Mesenteric fat pad (tissue), 1 donor: ENCODE measurements at places on chromosomes 5 and 9. TPM values are rescaled to one million over a fixed set of nuclear protein-coding genes. Genes with fewer than 3 reads are reported as not detected.

DNA sequence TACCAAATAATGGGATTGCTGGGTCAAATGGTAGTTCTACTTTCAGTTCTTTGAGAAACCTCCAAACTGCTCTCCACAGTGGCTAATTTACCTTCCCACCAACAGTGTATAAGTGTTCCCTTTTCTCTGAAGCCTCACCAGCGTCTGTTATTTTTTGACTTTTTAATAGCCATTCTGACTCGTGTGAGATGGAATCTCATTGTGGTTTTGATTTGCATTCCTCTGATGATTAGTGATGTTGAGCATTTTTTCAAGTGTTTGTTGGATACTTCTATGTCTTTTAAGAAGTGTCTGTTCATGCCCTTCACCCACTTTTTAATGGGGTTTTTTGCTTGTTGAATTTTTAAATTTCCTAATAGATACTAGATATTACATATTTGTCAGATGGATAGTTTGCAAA lies 28.4 kb upstream of the SUSD1 start:
- no peak for DNase-seq

DNA sequence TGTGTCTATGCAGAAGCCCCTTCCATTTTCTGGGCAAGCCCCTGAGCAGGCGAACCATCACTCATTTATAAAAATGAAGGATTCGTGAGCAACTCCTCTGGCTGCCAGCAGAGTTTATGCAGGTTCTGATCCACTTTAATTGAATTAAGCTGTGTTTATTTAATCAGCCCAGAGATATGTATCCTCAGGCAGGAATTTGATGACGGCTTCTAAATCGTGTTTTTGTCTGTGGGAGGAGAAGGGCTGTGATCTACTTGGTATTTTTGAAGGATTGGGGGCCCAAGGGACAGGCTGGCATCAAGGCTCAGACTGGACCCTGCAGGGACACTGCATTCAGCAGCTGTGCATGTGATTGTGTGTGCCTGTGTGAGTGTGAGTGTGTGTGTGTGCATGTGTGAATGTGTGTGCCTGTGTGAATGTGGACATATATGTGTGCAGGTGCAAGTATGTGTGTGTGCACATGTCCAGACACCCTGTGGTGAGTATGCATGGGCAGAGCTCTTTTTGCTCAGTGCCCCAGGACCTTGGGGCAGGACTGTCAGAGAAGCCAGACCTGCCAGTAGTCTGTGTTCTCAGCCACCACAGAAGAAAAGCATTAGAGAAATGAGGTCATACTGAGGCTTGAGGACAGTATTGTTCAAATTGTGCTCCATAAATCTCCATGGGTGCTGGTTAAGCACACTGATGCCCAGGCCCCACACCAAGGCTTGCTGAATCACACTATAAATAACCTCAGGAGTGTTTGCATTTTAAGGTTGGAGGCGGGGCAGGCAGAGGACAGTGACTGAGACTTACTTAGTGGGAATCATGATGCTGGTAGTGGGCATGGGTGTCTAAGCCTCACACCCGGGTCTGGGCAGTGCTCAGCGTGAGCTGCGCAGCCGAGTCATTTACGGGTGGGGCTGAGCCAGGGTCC lies 164.0 kb downstream of the CARTPT start:
- DNase-seq: no peak

DNA sequence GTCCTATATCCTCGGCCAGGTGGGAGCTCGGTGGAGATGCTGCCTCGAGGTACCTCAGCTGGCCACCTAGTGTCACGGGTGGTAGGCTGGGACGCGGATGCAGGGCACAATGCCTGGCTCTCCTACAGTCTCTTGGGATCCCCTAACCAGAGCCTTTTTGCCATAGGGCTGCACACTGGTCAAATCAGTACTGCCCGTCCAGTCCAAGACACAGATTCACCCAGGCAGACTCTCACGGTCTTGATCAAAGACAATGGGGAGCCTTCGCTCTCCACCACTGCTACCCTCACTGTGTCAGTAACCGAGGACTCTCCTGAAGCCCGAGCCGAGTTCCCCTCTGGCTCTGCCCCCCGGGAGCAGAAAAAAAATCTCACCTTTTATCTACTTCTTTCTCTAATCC lies 2.0 kb downstream of the PCDHGC3 start:
- DNase-seq: no peak

DNA sequence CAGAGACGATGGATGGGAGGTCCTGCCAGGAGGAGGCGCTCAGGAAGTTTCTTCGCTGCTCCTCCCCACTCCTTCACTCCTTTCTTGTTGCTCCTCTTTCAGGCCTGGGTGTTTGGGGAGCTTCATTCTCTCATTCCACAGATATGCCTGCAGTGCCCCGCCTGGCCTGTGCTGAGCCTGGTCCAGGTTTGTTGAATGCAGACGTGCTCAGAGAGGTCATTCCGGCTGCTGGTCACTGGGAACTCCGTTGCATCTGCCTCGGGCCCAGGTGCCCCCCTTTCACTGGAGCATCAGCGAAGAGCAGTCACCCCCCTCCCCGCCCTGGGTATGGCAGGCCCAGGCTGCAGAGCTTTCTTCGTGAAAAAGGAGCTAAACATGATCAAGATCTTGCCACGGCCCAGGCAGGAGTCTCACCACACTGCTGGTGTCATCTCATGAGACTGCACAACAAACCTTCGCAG lies 15.5 kb downstream of the SURF6 start:
- DNase-seq: peak; percentile 72

The GABRA1 gene
- total RNA-seq: not detected

The FGFR4 gene
- 0.42 TPM for total RNA-seq

The PJA2 gene
- total RNA-seq: 80.0 TPM

DNA sequence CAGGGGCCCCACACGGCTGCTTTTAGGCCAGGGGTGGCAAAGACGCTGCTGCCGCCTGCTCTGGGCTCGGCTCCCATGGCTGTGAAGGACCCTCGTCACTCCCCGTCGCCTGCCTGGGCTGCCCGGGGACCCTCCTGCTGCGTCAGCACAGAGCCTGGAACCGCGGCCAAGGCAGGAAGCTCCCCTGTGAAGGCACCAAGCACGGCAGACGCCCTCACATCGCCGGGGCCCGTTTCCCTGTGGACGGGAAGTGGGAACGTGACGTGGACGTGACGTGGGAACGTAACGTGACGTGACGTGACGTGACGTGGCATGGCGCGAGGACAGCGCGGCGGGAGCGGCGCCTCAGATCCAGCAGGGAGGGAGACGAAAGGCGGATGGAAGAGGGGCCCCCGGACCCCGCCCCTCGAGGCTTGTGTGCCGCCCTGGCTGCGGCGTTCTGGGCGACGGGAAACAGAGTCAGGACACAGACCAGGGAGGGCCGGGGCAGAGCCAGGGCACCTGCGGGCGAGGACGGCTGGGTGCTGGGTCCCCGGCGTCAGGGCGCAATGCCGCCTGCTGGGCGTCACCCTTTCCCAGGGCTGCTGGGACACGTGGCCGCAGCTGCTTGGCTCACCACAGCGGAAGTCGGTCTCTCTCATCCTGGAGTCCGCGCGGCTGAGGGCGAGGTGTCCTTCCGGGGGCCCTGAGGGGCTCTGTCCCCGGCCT lies 53.1 kb downstream of the MRPL36 start:
- DNase-seq: peak; percentile 89

DNA sequence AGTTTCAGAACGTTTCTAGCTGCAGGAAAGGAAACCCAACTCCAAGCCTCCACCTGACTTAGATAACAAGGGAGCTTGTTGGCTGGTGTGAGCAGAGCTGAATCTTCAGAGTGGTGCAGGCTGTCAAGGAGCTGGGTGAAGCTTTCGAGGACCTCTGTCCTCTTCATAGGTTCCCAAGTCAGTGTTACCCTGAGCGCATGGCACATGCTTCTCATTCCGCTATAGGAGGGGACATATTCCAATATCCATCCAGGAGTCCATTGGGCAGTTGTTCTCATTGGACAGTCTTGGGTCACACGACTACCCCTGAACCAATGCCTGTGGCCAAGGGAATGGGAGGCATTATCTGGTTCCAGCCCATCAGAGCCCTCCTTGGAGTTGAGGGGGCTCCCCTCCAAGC lies 50.3 kb downstream of the DUSP1 start:
- DNase-seq: no peak

The SLC6A7 gene
- total RNA-seq: not detected

The ASPN gene
- total RNA-seq: 4.0 TPM

DNA sequence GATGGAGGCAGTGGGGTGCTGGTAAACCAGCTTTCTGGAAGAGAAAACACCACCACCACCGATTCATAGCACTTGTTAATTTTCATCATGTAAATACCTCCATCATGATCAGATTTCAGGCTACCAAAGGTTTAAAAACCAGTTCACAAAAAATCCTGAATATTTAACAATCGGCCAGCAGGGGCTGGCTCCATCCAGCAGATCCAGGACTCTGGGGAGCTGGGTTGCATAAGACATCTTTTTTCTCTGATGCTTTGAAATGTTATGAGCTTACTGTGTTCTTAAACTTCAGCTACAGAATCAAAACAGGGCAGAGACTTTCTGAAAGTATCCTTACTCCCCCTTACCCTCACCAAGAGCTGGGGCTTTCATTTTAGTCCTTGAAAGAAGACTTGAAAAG lies 14.6 kb upstream of the RNF183 start:
- no peak for DNase-seq

The FBN2 gene
- total RNA-seq: 1.4 TPM

DNA sequence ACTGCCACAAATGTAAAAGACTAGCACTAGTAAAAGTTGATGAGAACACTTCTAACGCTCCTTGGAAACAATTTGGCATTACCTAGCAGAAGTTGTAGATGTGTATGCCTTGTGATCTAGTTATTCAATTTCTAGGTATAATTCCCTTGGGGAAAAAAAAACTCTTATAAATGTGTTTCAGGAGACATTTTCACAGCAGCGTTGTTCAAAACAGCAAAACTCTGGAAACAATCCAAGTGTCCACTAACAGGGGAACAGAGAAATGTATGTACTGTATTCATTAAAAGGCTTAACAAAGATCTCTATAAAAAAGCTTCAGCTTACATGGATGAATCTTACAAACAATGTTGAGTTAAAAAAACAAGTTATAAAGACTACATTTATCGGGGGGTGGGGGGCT lies 30.4 kb downstream of the NR3C1 start:
- DNase-seq: no peak

DNA sequence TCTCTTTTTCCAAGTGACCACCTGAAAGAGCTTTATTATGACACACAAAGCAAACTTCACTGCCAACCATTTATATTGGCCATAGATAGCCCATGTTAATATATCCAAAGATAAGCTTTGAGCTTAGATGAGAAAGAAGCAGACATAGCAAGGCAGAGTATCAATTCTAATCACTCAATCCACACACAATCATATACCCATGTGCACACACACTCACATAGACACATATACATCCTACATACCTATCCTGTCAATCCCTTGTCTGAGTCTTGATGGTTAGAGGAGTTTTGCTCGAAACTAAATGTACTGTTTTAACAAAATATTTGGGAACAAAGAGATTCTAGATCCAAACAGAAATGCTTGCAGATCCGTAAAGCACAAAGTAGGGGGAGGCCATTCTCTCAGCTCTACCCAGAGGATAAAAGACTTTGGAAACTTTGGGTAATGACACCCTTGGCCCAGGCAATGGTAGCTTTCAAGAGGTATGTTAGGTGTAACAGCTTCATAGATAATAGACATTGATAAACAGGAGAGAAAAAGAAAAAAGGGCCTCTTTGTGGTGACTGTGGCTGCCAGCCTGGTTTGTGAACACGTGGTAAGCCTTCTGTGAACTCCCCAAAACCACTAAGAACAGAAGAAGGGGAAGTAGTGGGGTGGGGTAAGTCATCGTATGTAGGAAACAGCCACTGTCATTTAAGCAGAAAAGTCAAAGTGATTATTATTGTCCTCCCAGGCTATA lies 121.6 kb downstream of the TLR4 start:
- no peak for DNase-seq

The KIF24 gene
- 0.45 TPM for total RNA-seq

DNA sequence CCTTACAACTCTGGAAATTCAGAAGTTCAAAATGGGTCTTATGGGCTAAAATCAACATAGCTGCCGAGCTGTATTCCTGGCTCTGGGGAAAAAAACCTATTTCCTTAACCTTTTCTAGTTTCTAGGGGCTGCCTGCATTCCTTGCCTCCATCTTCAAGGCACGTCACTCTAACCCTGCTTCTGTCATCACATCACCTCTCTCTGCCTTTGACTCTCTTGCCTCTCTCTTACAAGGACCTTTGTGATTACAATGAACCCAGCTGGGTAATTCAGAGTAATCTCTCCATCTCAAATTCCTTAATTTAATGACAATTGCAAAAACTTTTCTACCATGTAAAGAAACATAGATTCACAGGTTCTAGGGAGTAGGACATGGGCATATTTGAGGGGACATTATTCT lies 103.1 kb upstream of the SMC2 start:
- DNase-seq: no peak

GRCh38 chr5:74992791-74993190 lies 59.6 kb downstream of the GCNT4 start:
- DNase-seq: no peak

The SPATA31E1 gene
- total RNA-seq: not detected

GRCh38 chr5:100746730-100747129 lies 156.4 kb downstream of the ST8SIA4 start:
- no peak for DNase-seq

- DNase-seq: no peak
Measured at GRCh38 chr5:127599847-127600246, 49.0 kb upstream of the CTXN3 start.

The NMUR2 gene
- not detected for total RNA-seq

The CTSV gene
- total RNA-seq: 0.22 TPM

DNA sequence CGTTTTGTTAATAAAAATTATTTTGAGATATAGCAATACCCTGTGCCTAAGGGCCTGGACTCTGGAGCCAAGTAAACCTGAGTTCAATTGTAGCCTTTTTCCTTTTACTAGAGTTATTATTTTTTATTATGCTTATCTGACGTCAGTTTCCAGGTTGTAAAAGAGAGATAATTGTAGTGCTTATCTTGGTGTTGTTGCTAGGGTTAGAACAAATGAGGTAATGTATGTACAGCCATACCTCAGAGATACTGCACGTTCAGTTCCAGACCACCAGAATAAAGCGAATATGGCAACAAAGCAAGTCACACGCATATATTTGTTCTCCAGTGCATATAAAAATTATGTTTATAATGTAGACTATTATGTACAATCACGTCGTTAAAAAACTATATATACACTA lies 215.0 kb downstream of the VPS13A start:
- DNase-seq: no peak

The IL5 gene
- not detected for total RNA-seq

DNA sequence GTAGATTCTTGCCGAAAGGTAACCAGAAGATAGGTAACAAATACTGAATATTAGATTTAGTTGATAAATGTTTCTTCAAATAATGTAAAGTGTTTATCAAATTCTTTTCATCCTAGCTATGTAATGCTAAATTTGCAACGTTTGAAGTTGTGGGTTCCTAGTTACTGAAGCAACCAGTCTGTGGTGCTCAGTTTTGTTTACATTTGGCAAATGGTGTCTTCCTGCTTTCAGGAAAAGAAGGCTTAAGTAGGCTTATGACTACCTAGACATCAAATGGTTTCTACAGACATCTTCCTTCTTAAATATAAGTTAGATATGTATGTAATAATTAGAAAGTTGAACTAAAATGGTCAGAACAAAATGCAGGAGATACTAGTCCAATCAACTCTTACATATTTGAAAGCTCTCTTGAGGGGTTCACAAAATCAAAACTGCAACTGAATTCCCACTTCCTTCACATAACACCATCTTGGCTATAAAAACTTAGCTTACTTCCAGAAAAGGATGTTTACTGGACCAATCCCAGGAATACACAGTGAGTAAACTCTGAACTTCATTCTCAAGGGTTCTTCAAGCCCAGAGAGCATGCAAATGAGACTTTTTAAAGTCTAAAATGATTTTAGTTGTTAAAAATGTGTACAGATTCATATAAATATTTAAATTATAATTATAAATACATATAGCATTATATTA lies 125.7 kb upstream of the ITGA1 start:
- no peak for DNase-seq

GRCh38 chr5:96200641-96201040 lies 232.4 kb downstream of the PCSK1 start:
- DNase-seq: no peak
